ENCODE measurements at places on chromosomes 16 and 17. TPM values are rescaled to one million over a fixed set of nuclear protein-coding genes. Genes with fewer than 3 reads are reported as not detected.

Gene NME3
- total RNA-seq: 69.7 TPM

Gene P2RX5
- 0.99 TPM for total RNA-seq

Gene CLDN7
- 17.2 TPM for total RNA-seq

Gene IL17C
- total RNA-seq: not detected

Gene BCAR1
- 26.5 TPM for total RNA-seq

Gene KRT37
- not detected for total RNA-seq

Gene ALOX12B
- total RNA-seq: not detected

Gene EXOC3L1
- 0.26 TPM for total RNA-seq

Gene CCL5
- total RNA-seq: not detected

Gene ENPP7
- total RNA-seq: not detected

Gene GID4
- 10.2 TPM for total RNA-seq

Gene TMEM235
- total RNA-seq: not detected

Gene ARL5C
- not detected for total RNA-seq

Gene PRAC1
- not detected for total RNA-seq

Gene WFIKKN2
- total RNA-seq: under 0.01 TPM

Gene NOG
- total RNA-seq: 0.99 TPM

Gene KCNJ12
- total RNA-seq: 1.5 TPM

Gene LRRC59
- total RNA-seq: 88.7 TPM

Data from fibroblast of lung (primary cell).